ENCODE measurements at places on chromosomes 12 and 14.

GRCh38 chr14:95185033-95185766, 27.9 kb upstream of the DICER1 start:
- no peak for DNase-seq

GRCh38 chr14:94914191-94914590, 144.3 kb upstream of the GSC start:
- no peak for DNase-seq

DNA sequence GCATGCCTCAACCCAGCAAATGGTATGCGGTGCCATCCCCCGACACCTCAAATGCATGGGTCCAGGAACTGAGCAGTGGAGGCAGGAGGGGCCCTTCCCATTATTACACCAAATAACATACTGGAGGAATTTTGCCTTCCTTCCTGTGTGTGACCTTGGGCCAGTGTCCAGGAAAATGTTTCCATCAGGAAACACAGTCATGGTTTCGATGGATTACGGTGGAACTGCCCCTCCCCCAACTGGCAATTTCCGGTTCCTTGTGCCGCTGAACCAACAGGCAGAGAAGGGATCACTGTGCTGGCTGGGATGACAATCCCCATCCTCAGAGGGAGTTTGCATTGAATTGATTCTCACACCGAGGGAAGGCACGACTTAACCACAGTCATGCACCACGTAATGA, 9.1 kb upstream of the CDC42BPB start:
- no peak for DNase-seq

DNA sequence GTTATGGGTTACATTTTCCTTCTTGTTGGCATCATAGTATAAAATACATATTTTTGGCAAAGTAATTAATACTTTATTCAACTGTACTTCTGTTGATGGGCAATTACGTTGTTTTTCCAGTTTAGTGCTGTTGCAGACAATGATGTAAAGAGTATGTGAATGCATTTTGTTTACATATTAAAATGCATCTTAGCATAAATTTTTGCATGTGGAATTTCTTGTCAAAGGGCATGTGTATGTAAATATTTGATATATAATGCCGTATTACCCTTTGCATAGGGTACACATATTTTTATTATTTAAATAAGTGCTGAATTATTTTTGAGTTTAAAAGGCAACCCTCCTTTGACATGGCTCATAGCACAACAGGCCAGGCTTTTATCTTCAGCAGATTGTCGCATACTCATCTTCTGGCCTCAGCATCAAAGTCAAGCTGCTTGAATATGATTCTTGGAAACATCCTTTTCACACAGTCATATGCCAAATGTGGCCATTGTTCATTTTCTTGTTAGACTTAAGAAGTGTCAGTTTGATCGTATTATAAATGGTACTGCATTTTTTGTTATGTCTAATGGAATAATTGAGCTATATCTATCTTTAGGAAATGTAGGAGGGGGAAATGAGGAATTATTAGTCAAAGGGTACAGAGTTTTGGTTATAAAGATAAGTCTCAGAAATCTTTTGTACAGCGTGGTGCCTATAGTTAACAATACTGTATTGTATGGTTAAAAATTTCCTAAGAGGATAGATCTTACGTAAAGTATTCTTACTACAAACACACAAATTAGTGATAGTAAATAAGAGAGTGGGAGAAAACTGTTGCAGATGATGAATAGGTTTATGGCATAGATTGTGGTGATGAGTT, 138.5 kb downstream of the FUT8 start:
- no peak for DNase-seq

- DNase-seq: no peak
These were observed 411 bp downstream of the TTLL5 start for GRCh38 chr14:75661499-75661814.

GRCh38 chr14:51638071-51638944, 13.4 kb upstream of the FRMD6 start:
- peak; percentile 37 for DNase-seq

DNA sequence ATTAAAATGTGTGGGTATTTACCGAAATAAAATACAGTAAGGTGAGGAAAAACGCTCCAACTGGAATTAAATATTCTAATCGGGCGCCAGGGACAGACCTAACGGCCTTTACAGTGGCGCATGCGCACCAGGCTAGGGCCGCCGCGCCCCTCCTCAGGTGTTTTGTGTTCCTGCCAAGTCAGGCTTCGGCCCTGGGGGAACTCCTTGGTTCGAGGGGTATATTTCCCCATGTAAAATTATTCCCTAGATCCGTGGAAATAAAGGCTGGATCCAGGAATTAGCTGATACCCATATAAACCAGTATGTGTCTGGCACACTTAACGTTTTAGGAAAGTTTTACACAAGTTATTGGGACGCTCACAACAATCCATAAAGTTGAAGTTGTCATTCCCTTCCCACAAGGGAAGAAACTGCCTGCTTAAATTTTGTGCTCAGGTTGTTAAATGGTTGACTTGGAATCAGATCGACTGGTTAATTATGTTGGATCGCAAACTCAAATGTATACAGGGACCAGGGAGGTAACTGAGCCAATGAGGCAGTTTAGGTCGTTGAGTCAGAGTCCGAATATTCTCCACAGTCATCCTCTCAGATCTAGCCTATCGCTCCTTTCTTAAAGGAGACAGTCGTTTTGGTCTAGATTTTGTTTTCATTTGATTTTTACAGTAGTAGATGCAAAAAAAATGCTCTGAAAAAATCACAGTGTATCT, 621 bp upstream of the ANAPC7 start:
- DNase-seq: peak; percentile 64

DNA sequence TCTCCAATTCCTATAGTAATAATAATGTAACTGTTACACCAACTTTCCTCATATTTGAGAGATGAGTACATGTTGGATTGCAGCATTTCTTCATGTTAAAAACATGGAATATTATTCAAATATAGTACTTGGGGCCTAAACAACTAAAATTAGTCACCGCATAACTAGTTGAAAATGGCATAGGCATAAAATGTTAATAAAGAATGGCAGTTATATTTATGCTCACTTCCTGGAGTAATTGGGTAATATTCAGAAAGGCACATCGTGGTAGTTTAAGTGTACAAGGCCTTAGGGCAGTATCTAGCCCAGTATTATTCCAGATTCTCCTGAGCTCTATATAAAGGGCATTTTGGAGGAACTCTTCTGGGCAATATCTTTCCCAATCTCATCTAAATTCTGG, 46.0 kb downstream of the ERGIC2 start:
- DNase-seq: no peak

DNA sequence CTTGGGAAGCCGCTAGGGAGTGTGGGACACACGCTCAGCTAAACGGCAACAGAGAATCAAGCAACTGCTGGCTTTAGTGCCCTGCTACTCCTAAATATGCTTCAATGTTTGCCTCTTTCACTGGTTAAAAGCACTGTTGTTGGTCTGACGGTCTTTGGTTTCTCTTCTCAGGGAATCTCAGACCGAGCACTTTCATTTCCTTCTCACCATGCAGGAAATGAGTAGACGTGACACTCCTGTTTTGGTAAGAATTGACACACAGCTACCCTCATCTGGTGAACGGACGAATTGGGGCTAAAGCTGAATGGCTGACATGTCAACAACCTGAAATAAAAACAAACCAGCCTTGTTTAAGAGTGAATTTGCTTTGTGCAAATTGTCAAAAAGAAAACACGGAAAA, 57.5 kb upstream of the PIWIL1 start:
- no peak for DNase-seq

DNA sequence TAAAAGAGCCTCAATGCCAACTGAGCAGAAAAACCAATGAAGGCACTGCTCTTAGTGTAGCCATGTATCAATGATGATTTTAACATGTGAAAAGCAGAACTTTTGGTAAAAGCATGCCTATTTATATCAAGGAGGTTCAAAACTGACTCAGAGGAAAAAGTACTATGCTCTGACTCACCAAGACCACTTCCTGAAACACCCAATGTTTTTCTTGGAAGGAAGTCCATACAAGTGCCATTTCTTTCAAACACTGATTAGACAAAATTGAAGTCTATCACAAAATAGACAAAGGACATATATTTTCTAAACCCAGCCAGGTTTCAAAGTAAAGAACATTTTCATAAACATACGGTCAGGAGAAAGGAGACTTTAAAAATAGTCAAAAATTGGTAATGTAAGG, 88.6 kb downstream of the EPS8 start:
- no peak for DNase-seq

Data from 8988T (cell line).